ENCODE measurements at places on chromosomes 2 and 18.

GRCh38 chr2:66872986-66873754 lies 438.2 kb downstream of the MEIS1 start:
- no peak for DNase-seq

DNA sequence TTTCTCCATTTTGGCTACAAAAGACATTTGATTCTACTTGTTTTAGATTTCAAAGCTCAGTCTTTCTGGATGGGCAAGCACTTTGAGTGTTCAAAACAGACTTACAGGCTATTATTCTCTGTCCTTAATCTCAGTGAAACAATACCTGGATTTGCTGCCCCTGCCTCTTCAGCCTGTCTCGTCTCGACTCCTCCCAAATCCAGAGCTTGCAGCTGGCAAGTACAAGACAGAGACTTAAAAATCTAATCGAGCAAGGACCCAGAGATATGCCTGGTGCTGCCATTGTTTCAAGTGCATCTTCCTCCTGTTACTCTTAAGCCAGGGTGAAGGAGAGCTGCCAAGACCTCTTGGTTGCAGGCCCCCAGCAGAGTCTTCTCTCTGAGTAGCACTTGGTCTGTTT lies 59.2 kb downstream of the LRRC30 start:
- DNase-seq: no peak

DNA sequence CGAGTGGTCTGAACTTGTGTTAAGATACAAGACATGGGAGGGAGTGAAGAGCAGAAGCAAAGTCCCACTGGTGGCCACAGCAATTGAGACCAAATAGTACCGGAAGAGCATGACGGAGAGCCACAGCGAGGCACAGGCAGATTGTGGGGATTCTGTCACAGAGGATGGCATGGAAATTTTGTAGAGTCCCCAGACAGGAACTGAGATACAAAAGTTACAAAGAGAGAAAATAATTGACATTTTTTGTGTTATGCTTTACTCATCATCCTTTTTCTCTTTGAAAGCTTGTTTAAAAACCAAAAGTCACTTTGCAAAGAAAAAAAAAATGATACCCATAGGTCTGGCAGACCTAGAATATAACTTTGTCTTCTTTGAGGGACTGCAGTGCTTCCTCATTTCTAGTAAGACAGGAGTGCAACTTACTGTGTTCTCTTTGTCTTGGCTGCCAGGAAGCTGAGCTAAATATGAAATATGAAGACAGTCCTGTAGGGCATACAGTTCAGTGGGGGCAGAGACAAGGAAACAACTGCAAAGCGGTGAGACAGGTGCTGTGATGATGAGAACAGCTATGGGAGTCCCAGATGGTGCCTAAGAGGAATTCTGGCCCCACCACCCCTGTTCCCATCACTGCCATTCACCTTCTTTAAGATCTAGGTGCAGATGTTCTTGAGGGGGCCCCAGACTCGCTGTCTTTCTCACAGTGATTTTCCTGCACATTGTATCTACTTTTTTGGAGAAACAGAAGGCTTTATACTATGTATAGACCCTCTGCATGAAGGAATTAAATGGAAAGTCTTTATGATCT lies 5.2 kb downstream of the ARHGAP25 start:
- peak; percentile 64 for DNase-seq

DNA sequence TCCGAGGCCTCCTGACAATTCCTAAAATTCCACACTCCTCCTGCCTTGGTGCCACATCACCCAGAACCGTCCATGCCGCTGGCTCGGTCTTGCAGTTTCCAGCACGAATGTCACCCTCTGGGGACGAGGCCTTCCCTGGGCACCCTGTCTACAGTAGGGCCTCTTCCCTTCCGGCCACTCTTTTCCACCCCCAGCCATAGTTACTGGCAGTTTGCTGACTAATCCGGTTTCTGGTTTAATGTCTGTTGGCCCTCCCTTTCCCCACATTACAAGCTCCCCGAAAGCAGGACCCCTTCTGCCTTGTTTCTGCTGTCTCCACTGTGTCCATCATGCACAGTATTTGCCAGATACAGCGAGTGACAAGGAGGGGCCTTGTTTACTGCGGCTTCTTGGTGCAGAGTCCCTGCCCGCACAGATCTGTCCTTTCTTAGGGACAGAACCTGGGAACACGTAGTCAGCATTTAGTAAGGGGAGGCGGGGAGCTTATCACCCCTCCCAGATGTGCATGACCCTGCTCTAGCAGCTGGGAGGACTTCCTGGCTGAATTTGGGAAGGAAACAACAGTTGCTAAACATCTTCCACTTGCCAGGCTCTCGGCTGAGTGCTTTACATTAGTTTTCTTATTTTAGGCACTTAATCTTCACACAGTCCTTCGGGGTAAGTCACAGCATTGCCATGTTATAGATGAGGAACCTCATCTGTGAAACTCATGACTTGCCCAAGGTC lies 23.6 kb upstream of the CATIP start:
- peak; percentile 97 for DNase-seq

GRCh38 chr18:58348951-58349350 lies 279.9 kb downstream of the ALPK2 start:
- DNase-seq: no peak

DNA sequence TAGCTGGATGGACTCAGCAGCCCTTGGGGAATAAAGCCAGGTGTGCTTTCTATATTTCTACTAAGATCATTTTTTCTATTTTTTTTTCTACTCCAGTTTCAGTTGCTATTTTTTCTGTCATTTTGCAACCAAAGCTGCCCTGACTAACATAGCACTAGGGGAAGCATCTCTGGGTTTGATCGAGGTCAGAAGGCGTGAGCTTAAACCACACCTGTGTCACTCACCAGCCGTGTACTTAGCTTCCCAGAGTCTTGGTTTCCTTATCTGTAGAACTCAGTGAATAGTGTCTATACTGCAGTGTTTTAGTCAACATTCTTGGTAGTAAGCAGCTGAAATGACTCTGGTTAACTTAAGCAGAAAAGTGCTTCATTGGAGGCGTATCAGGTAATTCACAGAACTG lies 489.6 kb upstream of the SPRED2 start:
- no peak for DNase-seq

DNA sequence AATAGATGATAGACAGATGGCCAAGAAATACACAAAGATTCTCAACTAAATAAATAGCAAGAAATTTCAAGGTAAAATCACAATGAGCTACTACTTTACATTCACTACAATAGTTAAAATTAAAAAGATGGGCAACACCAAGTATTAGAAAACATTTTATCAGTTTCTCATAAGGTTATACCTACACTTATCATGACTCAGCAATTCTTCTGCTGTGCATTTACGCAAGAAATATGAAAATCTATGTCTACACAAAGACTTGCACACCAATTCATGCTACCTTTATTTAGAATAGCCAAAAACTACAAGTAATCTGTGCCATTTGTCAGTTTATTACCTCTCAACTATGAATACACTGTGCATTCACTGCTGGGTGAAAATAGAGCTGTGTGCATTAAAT lies 937.4 kb upstream of the NRXN1 start:
- DNase-seq: no peak

DNA sequence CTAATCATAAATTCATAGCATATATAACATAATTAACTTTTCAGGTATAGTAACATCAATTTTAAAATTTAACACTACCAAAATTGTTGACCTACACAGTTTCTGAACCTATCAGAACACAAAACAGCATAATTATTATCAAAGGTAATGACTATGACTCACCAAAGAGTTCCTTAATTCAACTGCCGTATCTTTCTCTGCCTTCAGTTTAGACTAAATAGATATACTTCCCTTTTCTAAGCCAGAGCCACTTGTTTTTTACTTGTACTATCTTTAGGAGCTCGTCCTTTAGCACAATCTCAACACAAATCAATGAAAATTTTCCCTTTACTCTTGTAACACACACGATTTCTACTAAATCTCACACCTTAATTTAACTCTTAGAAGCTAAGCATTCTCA lies 54.4 kb downstream of the CCDC88A start:
- peak; percentile 72 for DNase-seq

DNA sequence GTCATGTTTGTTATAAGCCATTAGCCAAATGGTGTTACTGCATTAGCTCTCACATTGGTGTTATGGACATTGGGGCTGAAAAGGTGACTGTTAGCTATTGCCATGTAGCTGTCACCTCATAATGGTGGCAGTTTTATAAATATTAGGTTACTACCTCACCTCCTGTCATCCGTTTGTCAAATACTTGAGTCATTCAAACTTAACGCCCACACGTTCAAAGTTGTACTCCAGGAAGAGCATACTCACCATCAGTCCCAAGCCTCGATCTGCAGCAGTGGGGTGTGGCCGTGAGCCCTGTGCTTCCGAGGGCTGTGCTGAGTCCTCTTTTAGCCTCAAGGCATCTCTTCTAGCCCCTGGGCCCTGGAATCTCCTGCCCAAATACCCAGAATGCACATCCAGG lies 87.3 kb downstream of the PDK1 start:
- no peak for DNase-seq

- no peak for DNase-seq
Measured at GRCh38 chr2:232362174-232362900, 16.2 kb upstream of the ALPP start.

DNA sequence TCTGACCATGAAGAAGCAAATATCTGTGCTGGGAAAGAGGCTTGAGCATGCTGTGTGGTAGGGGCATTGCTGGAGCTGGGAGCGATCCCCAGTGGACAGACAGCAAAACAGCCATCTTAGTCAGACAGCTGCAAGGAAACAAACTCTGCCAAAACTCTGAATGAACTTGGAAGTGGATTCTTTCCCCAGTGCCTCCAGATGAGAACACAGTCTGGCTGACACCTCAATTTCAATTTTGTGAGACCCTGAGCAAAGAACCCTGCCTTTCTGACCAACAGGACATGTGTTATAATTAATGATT lies 23.2 kb upstream of the FAP start:
- DNase-seq: no peak

DNA sequence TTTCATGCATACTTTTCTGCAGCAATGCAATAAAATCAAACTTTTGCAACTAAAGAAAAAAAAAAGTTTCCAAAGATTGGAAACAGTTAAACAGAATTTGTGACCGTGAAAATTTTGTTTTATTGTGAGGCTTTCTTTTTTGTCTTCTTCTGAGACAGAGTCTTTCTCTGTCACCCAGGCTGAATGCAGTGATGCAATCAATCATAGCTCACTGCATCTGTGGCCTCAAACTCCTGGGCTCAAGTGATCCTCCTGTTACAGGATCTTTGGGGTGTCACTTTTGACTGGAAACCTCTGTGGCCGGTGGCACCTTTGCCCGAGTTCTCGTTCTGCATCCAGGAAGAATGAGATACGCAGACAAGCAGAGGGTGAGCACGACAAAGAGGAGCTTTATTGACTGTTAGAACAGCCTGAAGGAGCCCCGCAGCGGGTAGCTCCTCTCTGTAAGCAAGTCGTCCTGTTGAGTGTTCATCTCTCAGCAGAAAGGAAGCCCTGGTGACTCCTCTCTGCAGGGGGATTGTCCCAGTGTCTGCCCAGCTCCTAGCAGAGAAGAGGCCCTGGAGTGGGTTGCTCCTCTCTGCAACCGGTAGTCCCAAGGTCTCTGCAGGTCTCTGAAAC lies 16.9 kb upstream of the ILKAP start:
- DNase-seq: no peak

DNA sequence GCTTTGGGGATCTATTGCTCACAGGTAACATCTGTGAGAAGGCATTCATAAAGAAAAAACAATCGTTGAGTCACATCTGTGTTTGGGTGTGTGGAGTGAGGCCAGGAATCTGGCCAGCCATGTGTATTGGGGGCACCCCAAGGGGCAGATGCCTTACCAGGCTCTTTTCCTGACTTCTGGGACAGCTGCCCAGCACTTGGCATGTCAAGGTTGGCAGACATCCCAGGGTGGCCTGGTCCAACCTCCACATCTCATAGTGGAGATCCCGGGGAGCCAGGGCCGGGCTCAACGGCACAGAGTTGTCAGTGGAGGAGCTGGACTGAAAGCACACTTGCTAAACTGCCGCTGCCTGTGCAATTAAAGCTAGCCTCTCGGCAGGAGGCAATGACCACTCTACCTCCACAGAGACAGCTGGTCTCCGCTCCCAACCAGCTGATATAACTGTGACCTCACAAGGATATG lies 75.3 kb upstream of the MGAT4A start:
- DNase-seq: no peak

DNA sequence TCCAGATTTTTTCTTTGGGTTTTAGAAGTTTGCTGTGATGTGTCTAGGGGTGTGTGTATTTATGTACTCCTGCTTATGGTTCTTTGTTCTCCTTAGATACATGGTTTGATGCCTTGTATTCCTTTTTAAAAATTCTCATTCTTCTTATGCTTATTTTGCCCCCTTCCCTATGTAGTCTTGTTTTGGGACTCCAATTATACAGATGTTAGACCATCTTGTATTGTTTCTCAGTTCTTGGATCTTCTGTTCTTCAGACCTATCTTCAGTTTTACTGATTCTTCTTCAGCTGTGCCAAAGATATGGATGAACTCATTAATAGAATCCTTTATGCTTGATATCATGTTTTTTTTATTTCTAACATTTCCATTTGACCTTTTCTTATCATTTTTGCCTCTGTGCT lies 14.2 kb upstream of the MSL3B start:
- DNase-seq: no peak

DNA sequence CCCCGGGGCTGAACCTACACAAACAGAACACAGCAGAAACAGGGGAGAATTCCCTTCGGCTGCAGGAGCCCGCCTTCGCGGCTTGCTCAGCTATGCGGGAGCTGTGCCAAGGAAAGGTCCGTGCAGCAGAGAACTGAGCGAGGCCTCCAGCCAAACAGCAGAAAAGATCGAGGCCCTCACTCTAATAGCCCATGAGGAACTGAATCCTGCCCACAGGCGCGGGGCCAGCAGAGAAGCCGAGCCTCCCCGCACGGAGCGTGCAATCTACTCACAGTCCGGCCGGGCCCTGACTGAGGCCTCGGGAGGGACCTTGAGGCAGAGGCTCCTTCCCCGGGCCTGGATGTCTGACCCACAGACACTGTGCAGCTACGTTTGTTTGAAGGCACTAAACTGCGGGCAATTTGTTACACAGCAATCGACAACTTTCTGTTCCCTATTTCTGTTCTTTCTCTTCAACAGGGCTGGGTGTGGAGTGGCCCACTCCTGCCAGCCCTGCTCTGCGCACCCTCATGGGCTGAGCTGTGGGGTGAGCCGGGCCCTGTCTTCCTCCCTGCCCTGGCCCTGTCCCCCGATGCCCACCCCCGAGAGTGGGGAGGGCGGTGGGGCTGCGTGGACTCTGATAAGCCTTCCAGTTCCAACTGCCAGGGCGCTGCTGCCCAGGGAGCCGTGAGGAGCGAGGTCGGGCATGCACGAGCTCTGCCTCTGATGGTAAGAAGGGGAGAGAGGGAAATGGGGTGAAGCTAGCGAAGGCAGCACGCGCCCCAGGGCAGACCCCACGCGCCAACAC lies 13.7 kb downstream of the HES6 start:
- no peak for DNase-seq

GRCh38 chr2:28779001-28779400 lies 27.4 kb downstream of the PPP1CB start:
- DNase-seq: no peak

- DNase-seq: no peak
Measured at GRCh38 chr2:149185942-149186490, 144.4 kb upstream of the LYPD6 start.

- DNase-seq: no peak
Measured at GRCh38 chr2:236687296-236687965, 117.8 kb downstream of the ACKR3 start.

DNA sequence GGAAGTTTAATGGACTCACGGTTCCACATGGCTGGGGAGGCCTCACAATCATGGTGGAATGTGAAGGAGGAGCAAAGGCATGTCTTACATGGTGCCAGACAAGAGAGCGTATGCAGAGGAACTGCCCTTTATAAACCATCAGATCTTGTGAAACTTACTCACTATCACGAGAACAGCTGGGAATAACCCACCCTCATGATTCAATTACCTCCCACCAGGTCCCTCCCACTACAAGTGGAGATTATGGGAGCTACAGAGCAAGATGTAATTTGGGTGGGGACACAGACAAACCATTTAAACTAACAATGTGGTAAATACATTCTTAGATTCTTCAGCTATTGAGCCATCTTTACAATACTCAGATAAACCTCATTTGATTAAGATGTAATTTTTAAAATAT lies 176.1 kb downstream of the SH3BP4 start:
- no peak for DNase-seq
